ENCODE measurements at places on chromosomes 3 and 15.

DNA sequence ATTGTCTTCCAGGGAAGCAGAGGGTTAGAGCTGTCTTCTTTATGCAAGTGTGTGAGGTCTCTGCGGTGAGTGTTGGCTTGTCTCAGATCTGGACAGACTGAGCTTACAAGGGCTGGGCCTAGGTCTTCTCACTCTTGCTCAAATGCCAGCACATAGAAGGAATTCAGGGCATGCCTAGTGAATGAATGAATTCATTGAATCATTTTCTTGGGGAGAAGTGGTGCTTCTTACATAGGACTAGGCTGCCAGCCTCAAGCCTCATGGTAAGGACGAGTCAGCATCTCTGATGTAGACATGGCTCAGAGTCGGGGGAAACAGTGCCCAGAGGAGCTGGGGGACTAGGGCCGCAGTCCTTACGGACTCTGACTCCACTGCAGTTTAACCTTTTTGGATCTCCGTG, 17.2 kb downstream of the MKRN2 start:
- DNase-seq: no peak

DNA sequence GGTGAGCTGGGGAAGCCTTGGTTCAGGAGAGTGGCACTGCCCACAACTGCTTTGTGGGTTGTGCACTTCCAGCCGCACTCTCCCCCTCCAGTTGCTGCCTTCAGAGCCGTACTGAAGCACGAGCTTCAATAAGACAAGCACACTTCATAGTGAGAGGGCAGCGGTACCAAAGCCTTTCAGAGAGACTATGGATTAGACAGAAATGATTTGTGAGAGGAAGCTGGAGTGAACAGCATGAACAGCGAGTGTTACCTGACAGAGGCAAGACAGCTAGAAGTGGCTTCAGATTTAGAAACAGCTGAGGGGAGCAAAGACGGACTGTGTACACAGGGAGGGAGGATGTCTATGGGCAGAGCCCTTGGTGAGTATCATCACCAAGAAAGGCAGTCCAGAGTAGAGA, 31.1 kb downstream of the HCLS1 start:
- no peak for DNase-seq

DNA sequence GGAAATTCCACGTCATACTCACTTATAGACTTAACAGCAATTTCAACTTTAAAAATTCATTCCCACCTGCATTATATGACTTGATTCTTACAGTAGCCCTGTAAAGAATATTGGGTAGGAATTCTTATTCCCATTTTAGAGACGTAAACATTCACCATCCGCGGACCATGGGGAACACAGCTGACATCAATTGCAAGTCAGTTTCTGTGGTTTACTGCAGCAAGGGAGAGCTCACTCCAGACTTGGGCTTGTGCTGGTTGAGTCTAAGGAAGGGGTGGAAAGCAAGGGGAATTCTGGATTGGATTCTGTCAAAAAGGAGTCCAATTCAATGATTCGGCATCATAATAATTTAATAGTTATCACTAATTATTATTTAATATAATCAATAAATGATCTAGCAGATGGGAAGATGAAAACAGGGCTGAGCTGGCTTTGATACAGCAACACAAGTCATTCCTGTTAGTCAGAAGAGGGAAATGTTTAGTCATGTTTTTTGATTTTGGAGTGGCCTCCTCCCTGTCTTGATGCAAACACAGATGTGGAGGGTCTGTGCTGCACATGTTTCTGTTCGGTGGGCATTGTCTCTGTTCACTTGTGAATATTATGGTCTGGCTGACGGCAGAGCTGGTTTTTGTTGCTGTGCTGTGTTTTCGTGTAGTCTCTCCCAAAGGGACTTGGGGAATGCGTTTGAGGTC, 9.7 kb downstream of the LIPC start:
- no peak for DNase-seq

- DNase-seq: no peak
These were observed 631.4 kb upstream of the MDFIC2 start for GRCh38 chr3:70943886-70944285.

GRCh38 chr3:7421065-7421464, 560.1 kb downstream of the GRM7 start:
- DNase-seq: no peak

- no peak for DNase-seq
These were observed 294.9 kb upstream of the SGO1 start for GRCh38 chr3:20480786-20481365.

Measured in neural progenitor cell (in vitro differentiated cells).